NCI-H1417 treated with DMSO at 0.1 percent for 48 hours (cell line): ENCODE measurements at places on chromosomes 1 and 21.

GRCh38 chr1:38062361-38063288, 16.0 kb upstream of the POU3F1 start:
- peak; percentile 66 for DNase-seq

- DNase-seq, result no peak
Observed at GRCh38 chr1:91712393-91712792, 173.6 kb downstream of the TGFBR3 start.

- no peak for DNase-seq
Observed at GRCh38 chr1:10975567-10976326, 36.7 kb upstream of the TARDBP start.

- no peak for DNase-seq
Observed at GRCh38 chr1:84171481-84171880, 27.4 kb downstream of the PRKACB start.

- DNase-seq, result no peak
Observed at GRCh38 chr1:61955261-61955660, 213.0 kb downstream of the PATJ start.

GRCh38 chr21:46564391-46564790, 40.5 kb downstream of the S100B start:
- DNase-seq, result no peak

GRCh38 chr1:27509127-27510080, 19.4 kb upstream of the WASF2 start:
- DNase-seq, result no peak

GRCh38 chr21:41167348-41168342, at the start of gene BACE2:
BACE2 (plus strand) TSS chr21:41168160; CDS start chr21:41168264, 104 bp downstream.
- DNase-seq, result no peak

DNA sequence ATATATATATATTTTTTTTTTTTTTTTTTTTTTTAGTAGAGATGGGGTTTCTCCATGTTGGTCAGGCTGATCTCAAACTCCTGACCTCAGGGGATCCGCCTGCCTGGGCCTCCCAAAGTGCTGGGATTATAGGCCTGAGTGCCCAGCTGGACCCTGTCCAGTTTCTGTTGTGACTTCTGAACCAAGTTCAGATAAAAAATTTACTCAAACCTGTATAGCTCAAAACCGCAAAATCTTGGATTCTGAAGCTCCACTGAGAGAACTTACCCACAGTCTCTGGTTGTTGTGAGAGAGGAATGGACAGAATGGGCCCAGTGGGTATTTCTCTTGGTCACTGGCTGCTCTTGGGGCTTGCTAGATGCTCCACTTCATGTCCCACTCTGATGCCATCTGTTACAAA, 76.4 kb downstream of the HS2ST1 start:
- DNase-seq, result no peak

DNA sequence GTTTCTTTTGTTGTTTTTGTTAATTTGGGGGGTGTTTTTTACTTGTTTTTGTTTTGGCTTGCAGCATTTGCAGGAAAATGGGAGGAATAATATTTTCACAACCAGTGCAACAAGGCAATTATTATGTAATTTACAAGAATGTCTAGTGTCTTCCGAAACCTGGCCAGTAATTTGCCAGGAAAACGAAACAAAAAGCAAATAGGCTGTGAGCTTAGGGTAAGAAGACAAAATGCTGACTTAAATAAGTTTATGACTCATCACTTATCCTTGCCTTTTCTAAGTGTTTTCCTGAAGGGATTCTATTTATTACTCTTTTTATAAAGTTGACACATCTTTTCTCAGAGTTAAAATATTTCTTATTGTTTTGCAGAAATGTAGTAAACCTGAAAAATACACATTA, 49.8 kb downstream of the KCNT2 start:
- DNase-seq, result no peak

DNA sequence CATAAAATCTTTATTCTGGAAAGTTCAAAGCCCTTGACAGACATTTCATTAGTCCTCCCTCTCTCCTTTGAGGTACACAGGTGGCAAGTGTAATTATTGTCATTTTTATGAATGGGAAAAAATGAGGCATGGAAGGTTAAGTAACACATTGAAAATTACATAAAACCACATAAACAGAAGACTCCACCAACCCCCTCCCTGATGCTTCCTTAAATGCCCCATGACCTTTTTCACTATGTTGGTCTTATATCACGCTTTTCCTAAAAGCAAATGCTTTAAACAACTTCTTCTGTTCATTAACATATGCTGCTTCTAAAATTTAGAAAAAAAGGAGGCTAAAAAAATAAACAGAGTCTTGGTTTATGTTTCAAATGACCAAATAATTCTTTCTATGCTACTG, 648.4 kb downstream of the PTPRC start:
- DNase-seq, result no peak

DNA sequence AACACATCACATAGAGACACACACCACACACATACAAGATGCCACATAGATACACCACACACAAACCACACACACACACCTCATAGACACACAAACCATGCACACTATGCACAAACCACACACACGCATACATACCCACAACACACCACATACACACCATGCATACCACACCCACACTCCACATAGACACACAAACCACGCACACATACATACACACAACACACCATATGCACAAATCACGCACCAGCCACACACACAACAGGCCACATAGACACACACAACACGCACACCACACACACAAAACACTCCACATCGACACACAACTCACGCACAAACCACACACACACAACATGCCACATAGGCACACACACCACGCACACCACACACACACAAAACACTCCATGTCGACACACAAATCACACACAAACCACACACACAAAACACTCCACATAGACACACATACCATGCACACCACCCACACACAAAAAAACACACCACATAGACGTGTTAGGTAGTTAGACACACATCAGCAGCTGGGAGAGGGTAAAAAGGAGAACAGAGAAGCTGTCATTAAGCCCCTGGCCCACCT, 49.5 kb upstream of the SLC19A1 start:
- no peak for DNase-seq

DNA sequence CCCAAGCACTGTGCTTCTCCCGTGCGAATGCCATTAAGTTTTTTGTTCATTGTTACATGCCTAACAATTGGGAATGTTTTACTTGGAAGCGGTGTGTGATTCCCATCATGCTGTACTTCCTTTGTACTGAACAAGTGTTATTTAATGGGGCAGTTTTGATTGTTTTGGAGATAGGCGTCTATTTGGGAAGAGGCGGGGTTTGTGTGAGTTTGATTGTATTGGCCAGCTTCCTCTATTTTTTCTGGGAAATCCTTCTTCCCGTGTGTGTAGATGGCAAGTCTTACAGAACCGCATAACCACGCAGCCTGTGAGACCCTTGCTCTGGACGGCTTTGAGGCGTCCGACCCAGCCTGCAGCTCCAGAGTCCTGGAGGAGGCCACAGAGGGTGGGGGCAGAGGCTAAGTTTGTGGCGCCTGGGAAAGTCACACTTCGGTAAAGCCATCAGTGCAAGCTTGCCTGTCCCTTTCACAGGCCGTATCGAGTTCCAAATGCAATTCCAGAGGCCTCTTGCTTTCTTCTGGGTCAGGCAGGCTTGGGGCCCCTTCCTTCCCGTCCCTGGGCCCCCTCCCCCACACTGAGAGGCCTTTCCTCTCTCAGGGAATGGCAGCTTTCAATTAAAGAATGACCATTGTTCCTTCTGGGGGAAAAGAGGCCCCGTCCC, 210.3 kb downstream of the TOMM20 start:
- DNase-seq, result no peak

DNA sequence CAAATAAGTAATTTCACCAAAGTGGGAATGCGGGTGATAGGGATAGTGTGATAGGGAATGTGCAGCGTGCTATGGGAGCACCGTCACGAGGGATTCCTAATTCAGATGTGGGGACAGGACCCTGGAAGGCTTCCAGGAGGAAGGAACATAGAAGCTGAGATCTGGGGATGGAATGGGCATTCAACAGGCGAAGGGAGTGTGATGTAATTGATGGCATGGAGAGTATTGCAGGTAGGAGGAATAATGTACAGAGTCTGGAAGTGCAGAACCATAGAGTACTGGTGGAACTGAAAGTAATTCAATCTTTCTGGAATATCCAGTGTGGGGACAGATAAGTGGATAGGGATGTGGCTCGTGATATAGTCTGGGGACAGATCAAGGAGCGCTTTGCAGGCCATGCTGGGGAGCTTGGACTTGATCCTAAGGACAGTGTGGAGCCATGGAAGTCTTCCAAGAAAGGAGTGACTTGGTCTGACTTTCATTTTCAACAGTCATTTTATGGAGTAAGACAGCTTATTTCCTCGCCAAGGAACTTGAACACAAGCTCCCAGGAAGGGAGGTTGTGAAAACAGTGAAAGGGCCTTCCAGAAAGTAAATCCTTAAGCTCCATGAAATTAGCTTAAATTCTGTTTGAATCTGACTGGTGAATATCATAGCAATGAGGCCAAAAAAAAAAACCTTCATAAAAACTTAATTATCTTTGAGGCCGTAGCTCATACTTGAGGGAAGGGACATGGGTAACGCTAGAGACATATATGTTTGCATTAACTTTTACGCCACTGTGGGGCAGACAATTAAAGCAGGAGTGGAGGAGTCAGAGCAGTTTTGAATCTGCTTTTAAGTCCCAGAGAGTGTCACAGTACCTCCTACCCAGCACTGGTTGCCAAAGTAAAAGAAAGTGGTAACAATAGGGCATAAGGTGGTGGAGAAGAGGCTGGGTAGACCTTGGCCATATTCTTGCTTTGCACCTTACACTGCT, 55.8 kb downstream of the ROR1 start:
- no peak for DNase-seq

DNA sequence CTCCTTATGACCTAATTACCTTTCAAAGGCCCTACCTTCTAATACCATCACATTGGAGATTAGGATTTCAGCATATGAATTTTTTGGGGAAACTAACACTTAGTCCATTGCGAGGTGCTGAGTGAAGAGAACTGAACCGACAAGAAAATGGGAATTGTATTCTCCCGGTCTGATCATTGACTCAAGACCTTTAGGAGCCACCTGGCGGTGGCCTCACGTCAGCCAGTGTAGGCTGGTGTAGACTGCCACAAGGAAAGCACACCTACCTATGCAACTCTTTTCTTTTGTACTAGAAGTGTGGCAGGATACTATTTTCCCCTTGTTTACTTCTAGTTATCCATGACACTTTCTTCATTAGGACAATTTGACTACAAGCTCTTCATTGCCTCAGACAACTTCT, 333.5 kb upstream of the B3GALT2 start:
- no peak for DNase-seq

DNA sequence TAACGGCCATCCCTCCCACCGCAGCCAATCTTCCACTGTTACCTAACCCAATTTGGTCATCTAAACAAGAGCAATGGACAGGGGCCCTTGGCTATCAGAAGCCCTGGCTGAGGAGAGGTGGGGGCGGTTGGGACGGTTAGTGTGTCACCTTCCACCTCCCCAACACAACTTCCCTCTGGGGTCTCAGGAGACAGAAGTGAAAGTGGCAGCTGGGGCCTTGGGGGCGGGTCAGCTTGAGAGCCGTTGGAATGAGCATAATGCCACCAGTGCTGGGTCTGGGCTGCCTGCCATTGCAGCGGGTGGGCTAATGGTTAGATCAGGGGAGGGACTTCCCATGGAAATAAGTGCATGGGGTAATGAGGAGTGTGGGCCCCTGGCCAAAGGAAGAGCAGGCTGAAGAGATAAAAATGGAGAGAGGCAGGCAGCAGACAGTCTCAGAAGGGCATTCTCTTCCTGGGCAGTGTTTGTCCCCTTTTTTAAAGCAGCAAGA, 7.9 kb downstream of the MEF2D start:
- DNase-seq, result no peak

GRCh38 chr1:149916193-149916897, 1.3 kb downstream of the SV2A start:
- no peak for DNase-seq

DNA sequence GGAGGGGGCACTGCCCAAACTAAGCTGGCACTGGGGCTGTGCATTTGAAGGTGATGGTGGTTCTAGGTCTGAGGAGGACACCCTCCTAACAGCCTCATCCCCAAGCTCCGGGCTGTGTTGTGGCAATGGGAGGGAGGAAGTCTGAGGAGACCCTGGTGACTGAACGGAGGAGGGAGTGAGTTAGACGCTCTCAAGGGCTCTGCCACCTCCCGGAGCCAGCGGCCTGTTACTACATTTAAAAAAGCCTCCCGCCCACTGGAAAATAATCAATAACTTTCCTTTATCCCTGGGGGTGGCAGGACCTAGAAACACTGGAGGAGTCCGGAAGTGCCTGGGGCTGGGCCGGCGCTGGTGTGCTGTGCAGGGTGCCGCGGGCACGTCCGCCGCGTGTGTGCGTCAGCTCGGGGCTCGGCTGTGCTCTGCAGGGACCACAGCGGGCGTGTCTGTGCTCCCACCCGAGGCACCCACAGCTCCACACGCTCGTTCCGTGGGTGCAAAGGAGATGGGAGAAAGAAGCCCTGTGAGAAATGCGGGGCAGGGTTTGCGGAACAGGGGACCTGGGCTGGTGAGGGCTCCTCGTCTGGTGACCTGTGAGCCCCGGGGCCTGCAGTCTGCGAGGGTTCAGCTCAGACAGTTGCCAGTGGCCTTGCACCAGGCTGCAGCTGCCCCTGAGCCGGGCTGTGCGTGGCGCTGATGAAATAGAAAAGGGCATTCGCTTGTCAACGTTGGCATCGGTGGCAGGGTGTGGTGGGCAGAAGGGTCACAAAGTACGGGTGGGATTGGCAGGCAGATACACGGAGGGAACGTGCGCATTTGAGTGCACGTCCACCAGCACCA, 5.3 kb downstream of the SAMD11 start:
- no peak for DNase-seq

DNA sequence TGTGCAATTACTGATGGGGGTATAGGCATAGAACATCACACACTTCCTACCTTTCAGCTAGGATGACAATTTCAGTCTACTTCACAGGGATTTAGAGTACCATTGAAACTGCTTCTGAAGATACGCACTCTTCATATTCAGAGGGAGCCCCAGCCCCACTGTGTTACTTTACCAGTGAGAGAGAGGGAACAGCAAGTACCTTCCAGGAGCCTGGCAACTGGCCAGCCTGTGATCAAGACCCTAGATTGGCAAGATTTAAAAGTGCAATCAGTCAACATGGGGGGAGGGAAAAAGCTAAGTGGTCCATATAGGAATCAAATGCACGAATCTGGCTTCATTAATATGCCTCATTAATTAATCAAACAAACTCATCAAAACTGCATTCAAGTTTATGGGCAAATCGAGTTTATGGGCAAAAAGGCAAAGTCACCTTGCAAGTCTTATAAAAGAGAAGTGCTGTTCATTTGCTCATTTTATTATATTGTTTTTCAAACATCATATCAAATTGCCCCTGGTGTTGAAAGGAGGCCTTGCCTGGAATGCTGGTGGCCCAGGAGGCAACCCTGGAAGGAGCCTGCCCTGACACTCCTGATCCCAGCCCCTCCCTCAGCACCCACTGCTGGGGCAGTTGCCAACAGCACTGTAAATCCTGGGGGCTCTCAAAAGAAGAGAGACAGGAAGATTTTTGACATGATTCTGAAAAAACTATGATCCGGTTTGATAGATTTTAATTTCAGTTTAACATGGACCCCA, 184.9 kb upstream of the DPT start:
- peak; percentile 10 for DNase-seq

DNA sequence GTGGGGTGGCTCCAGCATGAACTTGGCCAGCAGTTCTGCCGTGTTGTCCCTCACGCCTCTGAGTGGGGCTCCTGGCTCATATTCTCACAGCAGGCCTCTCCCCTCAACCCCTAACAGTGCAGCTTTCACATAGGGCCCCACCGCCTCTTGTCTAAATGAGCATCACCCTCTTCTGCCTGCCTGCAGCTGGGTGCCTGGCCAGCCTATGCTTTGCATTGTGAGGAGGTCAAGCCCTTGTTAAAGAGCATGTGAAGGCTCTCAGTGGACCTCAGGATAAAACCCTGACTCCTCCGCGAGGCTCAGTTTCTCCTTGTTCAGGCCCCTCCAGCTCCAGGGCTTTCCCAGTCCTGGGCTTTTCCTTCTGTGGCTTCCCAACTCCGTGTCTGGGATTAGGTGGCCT, 34.8 kb downstream of the CRYAA start:
- DNase-seq, result no peak
